ENCODE measurements at places on chromosomes 13 and 19.

DNA sequence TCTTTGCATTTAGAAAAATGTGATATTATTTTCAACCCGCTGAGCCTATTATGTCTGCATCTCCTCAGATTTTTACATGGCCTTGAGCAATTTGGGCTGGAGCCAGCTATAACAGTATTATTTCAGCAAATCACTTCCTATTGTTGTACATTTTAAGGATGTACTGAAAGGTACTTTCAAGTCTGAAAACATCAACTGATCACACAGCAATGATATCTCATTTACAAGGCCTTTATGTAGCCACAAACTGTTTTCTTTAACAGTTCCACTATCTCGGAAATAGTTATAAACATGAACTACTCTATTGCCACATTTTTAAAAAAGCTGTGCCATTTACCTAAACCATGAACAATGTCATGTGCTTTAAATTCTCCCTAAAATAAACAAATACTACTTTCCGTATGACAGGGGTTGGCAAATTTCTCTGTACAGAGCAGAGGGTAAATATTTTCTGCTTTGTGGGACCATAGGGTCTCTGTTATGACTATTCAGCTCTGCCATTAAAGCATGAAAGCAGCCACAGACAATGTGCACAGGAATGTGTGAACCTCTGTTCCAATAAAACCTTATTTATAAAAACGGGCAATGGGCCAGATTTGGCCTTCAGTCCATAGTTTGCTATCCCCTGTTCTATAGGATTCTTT is 560.4 kb downstream of the GPC6 start:
- no peak for DNase-seq

- DNase-seq: no peak
Observed at GRCh38 chr13:58298556-58299135, 667.1 kb downstream of the PCDH17 start.

GRCh38 chr13:95623141-95623540 is 21.4 kb downstream of the DZIP1 start:
- DNase-seq: no peak

- no peak for DNase-seq
Observed at GRCh38 chr13:91211510-91211909, 136.0 kb upstream of the MIR17HG start.

DNA sequence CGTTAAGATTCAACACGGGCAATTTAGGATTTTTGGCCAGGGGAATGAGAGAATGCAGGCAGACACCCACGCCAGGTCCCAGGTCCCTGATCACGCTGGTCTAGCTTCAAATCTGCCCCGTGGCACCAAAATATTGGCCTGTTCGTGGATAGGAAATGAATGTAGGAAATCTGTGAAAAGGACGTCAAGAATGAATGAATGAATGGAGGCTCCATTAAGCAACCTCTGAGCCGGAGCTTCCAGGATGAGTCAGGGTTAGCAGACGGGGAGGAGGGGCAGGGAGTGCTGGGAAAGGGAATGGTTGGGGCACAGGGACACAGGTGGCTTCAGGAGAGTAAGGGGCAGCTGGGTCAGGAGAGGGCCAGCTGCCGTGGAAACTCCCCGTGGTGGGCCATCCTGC is 4.2 kb downstream of the SULT2B1 start:
- no peak for DNase-seq

GRCh38 chr19:20103091-20103740 is 25.4 kb downstream of the ZNF90 start:
- no peak for DNase-seq

DNA sequence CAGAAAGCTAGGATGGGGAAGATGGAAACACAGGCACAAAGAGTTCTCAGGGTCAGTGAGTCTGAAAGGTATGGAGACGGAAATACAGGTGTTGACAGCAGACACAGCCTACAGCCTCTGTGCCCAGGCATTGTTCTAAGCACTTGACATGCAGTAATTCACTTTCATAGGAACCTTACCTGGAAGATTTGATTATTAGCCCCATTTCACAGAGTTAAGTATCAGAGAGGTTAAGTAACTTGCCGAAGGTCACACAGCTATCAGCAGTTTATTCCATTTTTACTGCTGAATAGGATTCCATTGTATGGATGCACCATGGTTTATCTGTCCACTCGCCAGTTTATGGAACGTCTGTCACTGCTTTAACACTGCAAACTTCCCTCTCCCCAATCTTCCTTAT is 13.2 kb downstream of the KLK4 start:
- no peak for DNase-seq
